Left colon (tissue), 2 donors: ENCODE measurements at places on chromosomes 7 and 10. TPM values are rescaled to one million over a fixed set of nuclear protein-coding genes. Genes with fewer than 3 reads are reported as not detected.

DNA sequence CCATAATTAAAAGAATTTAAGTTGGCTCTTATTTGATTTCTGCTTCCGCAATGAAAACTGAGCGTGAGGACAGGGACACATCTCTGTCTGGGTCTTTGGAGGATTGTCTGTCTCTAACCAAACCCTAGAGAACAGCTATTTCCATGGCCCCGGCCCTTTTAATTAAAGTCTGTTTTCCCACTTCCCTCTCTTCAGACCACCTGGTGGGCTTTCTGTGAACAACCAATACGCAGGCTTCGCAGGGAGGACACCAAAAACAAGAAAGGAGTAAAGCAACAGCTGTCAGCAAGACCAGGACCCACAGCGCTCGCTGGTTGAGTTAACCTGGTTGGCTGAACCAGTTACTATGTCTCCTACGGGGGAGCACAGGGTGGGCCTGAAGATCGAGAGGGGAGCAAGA is 217.1 kb upstream of the FRMD4A start:
- no peak for DNase-seq

DNA sequence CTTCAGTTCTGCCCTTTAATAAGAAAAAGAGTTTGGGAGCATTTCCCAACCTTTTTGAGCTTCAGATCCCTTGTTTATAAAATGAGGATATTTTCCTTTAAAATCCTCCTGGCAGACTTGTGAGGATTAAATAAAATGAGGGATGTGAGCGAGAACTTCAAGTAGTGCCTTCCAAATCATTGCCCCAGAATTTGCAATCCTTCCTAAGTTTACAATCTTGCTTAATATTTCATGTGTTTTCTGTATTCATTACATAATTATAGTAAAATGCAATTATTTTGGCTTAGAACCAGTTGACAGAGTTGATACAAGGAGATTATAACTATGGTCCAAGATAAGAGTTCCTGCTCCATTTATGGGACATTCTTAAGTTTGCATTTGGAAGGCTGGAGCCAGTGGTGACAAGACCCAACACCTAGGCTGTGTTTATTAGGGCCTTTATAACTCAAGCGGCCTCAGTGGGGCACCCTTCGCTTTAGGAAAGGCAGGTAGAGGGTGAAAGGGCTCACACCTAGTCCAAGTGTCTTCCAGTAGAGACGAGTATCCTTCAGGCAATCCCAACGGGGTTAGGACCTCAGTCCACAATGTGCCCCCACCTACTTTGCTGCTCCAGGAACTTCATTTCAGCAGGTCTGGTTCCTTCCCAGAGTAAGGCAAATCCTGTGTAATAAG is 317.5 kb downstream of the WDR11 start:
- no peak for DNase-seq

DNA sequence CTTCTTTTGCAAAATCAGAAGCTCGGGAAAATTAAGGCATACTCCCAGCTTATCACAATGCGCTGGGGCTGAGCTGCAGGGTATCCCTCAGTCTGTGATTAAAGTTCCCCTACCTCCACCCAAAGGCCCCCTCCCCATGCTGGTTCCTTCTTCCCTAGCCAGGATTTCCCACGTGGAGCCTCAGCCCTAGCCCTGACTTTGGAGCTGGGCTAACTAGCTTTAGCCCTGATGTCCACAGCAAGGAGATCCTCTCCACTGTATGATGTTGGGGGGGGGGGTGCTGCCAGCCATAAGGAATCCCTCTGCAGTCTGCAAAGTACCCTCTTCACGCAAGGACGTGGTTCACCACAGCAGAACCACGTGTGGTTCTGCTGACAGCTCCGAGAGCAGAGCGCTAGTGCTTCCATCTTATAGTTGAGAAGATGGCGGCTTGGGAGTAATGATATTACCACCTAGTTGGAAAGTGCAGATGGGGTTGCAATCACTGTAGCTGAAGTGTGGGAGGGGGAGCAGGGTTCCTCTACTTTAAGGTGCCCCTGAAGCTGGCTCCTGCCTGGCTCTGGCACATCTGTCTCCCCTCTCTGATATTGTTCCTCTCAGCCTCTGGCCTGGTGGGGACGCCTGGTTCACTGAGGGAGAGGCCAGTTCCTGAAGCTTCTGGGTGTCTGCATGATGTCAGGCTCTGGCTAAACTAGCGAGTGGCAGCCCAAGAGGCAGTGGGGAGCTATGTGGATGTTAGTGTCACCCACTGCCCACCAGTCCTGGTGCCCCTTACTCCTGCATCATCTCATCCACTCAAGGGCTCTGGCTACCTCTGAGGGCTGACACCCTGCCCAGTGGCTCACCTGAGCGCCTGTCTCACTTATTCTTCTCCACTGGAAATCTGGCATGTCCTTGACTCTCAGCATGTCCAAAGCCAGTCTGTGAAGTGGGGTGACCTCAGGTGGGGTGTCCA is 270.7 kb downstream of the RPS24 start:
- DNase-seq, result no peak

DNA sequence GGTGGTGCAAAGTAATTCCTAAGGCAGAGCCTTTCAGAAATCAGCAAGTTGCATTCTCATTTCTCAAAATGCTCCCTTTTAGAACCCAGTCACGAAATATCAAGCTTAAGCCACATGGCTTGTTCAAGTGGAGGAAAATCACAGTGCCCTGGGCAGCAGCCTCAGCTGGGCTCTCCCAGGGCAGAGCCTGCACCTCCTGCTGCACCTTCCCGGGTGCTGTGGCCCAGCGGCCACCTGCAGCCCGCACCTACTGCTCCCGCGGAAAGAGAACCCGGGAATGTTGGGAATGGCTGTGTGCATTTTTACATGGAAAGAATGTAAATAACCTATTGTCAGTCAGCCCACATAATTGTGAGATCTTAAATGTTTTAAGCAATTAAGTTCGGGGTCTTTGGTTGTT is 396.5 kb upstream of the VSTM2A start:
- no peak for DNase-seq

GRCh38 chr7:43491123-43491522 is 91.8 kb upstream of the STK17A start:
- no peak for DNase-seq

GRCh38 chr10:84581976-84582375 is 253.6 kb downstream of the CCSER2 start:
- DNase-seq, result no peak

DNA sequence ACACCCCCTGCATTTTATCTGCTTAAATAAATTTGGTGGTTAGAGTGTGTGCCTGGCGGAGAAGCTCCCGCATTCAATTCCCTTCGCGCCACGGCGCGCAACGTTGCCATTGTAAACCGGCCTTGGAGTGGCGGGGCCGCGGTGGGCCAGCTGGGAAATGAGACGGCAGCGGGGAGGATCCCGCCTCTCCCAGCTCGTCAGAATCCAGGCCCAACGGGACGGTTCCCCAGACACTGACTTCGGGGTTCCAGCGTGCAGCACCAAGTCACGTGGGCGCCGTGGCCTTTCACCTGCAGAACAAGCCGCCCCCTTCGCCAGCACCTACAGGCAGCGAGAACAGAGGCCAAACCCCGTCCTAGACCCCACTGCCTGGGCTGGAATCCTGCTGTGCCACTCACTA is 103.4 kb downstream of the GRID1 start:
- DNase-seq, result no peak

GRCh38 chr7:50711271-50712175 is 71.2 kb downstream of the GRB10 start:
- DNase-seq, result peak; percentile 27

DNA sequence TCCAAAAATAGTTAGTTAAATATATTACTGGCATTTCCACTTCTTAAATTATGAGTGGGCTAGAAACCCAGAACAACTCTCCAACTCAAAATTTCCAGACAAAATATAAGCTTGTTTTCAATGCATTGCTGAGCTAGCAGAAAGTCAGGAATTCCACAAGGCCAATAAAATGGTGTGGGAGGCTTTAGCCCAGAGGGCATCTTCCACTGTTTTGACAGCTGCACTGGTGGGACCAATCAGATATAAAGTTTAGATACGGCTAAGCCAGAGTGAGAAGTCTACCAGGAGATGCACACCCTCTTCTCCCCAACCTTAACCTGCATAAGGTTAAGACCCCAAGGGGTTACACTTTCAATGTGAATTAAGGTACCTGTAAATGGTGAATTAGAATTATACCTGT is 76.6 kb downstream of the AMPH start:
- DNase-seq, result no peak

GRCh38 chr7:116139007-116139406 is 71.3 kb upstream of the TES start:
- no peak for DNase-seq

GRCh38 chr10:18350340-18350739 is 210.1 kb downstream of the CACNB2 start:
- DNase-seq, result no peak

- no peak for DNase-seq
These were observed 664.8 kb upstream of the SEMA3D start for GRCh38 chr7:85851571-85852193.

- no peak for DNase-seq
These were observed 405.1 kb downstream of the PLXNA4 start for GRCh38 chr7:132171130-132171576.

DNA sequence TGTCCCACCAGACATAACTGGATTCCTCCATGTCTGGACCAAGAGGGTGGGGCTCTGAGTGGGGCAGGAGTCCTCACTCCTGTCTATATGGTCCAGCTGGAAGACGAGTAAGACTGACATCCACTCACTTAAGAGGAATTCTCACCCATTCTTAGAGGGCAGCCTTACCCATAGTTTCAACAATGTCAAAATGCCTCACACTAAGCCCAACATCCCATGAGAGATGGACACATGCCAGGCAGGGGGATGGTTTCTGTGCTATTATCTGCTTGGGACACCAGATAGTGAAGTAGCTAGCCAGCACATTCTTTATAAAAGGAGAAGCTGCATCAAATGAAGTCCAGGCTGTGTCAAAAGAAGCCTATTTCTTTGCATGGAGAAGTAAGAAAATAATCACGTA is 4.7 kb upstream of the LANCL2 start:
- DNase-seq, result no peak

GRCh38 chr7:70624500-70625103 is 507.3 kb upstream of the GALNT17 start:
- DNase-seq, result no peak

GRCh38 chr10:98404571-98405359 is 10.2 kb downstream of the PYROXD2 start:
- no peak for DNase-seq

GRCh38 chr7:82442492-82443035 is 1.0 kb downstream of the CACNA2D1 start:
- peak; percentile 3 for DNase-seq

DNA sequence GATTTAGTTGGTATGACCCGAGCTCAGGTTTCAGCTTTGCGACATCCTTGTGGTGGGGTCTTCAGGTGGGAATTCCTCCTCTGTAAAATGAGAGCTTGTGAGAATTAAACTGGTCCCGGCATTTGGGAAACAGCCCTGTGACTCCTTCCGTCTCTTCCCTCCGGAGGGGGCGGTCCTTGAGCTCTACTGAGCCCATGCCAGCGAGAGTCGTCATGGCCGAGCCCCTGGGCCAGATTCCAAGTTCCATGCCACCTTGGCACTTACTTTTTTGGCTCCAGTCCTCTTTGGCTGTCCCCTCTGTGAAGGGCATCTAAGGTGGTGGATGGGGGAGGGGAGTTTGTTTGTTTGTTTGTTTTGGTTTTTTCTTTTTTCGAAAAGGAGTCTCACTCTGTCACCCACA is 47.6 kb downstream of the GTF2IRD1 start:
- no peak for DNase-seq

DNA sequence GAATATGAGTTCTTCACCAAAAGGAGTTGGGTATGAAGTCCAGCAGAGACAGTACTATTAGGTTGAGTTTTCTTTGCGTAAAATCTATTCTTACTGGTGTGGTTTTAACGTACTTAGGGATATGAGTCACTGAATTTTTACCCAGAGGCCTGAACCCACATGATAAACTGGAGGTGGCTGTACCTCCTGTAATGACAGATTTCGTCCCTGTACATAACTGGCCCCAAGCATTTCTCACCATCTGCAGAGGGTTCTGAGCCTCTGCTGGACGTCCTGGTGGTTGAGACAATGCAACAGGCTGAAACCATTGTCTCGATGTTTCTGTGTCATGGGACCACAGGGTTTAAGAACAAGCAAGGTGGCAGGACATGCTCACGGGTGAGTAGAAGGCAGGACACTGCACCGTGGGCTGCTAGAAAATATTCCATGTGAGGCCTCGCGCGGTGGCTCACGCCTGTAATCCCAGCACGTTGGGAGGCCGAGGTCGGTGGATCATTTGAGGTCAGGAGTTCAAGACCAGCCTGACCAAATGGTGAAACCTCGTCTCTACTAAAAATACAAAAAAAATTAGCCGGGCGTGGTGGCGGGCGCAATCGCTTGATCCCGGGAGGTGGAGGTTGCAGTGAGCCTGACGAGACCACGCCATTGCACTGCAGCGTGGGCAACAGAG is 233.9 kb downstream of the DNAJB6 start:
- no peak for DNase-seq

ACTL6B gene
- 0.42 TPM for total RNA-seq

FRMPD2 gene
- 0.36 TPM for total RNA-seq

RFC2 gene
- total RNA-seq, result 13.9 TPM

CCL24 gene
- total RNA-seq, result 21.7 TPM

ADRA2A gene
- 24.3 TPM for total RNA-seq

SLC26A3 gene
- 3,814 TPM for total RNA-seq

BZW2 gene
- total RNA-seq, result 52.9 TPM

ZNF425 gene
- 1.9 TPM for total RNA-seq

LRRC17 gene
- 0.67 TPM for total RNA-seq
